ENCODE measurements at places on chromosomes 13 and 19.
A peak's percentile ranks its signal among the peaks of the same experiment; 100 is the strongest.

GRCh38 chr19:18157465-18158063 is 4.6 kb downstream of the PIK3R2 start:
- no peak for DNase-seq

DNA sequence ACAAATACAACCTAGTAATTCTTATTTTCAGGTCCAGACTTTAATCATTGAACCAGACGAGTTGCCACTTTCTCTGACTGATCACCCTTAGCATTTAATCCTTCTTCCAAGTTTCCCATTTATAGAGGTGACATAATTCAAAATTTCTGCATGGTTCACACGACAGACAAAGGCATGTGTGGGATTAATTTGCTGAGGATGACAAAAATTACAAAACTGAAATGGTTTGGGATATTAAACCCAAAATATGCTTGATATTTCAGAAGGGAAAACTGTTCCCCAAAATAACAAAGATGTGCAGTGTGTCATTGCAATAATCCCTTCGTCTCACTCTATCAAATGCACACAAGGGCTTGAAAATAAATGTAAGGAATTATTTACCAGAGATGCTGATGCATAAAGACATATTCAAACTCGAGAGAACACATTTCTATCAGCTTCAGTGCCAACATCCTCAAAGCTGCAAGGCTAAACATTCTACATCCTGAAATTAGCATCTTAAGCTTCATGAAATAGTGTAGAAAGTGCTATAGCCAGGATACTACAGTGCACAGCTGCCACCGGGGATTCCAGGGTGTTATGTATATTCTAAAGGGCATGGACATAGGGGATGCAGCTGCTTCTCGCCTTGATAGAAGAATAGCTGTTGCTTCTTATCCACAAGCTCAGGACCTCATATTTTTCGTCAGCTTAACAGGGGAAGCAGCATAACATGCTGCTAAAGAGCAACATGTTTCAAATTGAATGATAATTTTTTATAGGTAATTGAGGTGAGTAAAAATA is 198.7 kb upstream of the SLITRK1 start:
- DNase-seq: no peak

GRCh38 chr19:32878988-32879387 is 9.4 kb upstream of the SLC7A9 start:
- DNase-seq: no peak

GRCh38 chr13:41231786-41232185 is 31.6 kb downstream of the MTRF1 start:
- DNase-seq: no peak

DNA sequence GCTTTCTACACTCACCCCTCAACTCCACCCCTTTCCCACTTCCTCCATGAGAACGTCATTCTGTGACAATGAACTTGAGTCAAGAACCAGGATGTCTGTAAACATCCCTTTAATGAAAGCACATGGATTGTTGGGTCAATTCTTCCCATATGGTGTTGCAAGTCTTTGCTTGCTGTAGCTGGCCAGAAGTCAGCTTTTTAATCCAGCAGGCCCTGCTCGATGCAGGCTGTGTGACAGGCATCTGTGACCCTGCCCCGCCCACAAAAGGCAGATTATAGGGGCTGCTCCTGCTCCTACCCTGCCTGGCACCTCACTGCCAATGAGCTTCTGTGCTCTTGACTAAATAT is 78.0 kb downstream of the STARD13 start:
- DNase-seq: no peak

GRCh38 chr19:35879770-35880317 is 11.5 kb downstream of the APLP1 start:
- peak; percentile 71 for DNase-seq

DNA sequence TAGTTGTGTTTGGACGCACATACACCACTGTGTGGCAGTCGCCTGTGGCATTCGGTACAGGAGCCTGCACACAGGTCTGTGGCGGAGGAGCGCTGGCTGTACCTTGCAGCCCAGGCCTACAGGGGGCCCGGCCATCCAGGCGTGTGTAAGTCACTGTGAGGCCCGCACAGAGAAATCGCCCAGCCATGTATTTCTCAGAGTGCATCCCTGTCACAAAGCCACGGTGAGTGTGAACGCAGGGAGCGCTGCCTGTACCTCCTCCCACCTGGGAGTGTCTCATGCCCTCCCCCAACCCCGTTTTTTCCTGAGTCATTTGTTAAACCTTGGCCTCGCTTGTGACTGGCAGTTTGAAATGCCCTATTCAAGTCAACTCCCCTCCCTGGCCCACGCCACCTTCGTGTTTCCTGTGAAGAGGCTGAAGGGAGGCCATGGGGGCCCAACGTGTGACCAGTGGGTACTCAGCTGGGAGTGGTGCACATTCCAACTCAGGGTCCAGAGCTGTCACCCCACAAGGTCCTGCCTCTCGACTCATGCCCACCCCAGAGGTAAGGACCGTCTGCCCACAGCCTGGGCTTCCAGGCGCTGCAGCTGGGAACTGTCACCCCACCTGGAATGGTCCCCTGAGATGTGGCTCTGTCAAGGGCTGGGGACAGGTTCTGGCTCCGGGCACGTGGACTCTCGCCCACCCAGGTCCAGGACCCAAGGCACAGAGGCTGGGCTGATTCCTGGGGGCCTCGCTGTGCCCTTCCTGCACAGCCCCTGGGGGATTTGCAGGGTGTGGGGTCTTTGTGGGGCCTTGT is 11.6 kb upstream of the RASA3 start:
- DNase-seq: peak; percentile 60

GRCh38 chr19:42961119-42961518 is 24.1 kb upstream of the PSG7 start:
- no peak for DNase-seq

DNA sequence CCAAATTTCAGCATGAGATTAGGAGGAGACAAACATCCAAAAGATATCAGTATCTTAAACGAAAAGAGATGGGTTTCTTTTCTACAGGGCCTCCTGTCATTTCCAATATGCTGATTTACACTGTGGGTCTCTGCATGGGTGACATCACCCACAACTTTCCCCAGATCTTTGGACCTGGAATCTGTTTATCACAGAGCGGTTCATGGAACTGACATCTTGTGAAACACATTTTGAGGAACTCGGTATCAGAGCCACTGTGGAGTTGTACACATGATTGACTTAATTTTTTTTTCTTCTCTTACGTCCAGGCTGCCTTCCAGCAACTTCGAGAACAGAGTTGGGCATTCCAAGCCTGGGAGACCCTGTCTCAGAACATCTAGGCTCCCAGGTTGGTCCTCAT is 80.2 kb upstream of the SERP2 start:
- DNase-seq: no peak

GRCh38 chr13:49567491-49567890 is 17.9 kb downstream of the RCBTB1 start:
- DNase-seq: no peak

- peak; percentile 66 for DNase-seq
Measured at GRCh38 chr19:1250437-1251260, 2.3 kb downstream of the MIDN start.

- no peak for DNase-seq
Measured at GRCh38 chr19:2867025-2867991, at the start of gene ZNF556. Gene ZNF556, plus strand, starts transcription at chr19:2867335. Its CDS starts 87 bp downstream, at chr19:2867422.

DNA sequence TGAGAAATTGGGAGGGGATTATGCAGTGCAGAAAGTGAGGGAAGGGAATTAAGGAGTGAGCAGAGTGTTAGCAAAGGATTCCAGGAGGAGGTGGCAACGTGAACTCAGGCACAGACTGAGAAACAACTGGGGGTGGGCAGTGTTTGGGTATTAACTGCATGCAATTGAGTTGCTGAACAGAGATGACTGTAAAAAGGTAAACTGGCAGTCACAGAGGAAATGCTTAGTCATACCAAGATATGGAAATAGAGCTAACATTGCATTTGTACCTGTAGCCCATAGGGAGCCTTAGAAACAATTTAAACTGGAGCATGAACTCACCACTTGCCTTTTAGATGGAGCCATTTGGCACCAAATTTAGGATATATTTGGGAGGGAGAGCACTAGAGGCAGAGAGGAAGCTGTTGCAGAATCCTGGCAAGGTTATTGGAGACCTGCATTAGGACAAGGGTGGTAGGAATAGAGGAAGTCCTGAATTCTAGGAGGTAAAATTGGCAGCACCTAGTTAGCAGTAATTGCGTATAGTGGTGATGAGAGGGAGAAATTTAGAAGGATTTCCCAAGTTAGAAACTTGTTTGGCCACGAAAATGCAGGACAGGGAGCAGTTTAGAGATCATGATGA is 100.6 kb upstream of the FRY start:
- DNase-seq: no peak
